ENCODE measurements at places on chromosomes 2 and 18.

- DNase-seq = no peak
These were observed 186.5 kb upstream of the FANCL start for GRCh38 chr2:58427572-58428095.

- no peak for DNase-seq
These were observed 556.7 kb upstream of the ACVR2A start for GRCh38 chr2:147288131-147288530.

GRCh38 chr2:10655074-10655473 is 34.7 kb downstream of the NOL10 start:
- no peak for DNase-seq

- no peak for DNase-seq
These were observed 257.7 kb downstream of the MEIS1 start for GRCh38 chr2:66692521-66693054.

GRCh38 chr2:68831686-68832232 is 39.4 kb downstream of the BMP10 start:
- no peak for DNase-seq

DNA sequence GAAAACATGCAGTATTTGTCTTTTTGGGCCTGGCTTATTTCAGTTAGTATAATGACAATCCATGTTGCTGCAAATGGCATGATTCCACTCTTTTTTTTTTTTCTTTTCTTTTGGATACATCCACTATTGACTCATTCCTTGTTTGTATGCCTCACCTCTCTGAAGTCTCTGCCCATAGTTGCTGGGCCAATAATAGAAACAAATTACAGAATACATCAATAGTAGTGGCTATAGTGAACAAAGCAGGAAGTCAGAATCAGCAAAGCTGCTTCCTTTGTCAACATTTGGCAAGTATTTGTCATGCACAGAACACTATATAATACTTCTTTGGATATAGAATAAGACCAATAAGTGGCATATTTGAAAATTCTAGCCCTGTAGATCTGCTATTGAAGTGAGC is 609.7 kb downstream of the STK39 start:
- DNase-seq = no peak

- no peak for DNase-seq
These were observed 75.4 kb downstream of the EPC2 start for GRCh38 chr2:148719941-148720436.

Data from activated CD4-positive, CD25-positive, alpha-beta regulatory T cell treated with anti-CD3 and anti-CD28 coated beads, Interleukin-2, amount 50 U/mL, for 16 hours (primary cell).